ENCODE measurements at places on chromosomes 3 and 15. TPM values are rescaled to one million over a fixed set of nuclear protein-coding genes. Genes with fewer than 3 reads are reported as not detected.
A peak's percentile ranks its signal among the peaks of the same experiment; 100 is the strongest.

- H3K27ac ChIP-seq, result peak overlapping the region; percentile 71
- H3K4me1 ChIP-seq, result peaks cover 34% of the 10 kb centered on the region
- no peak for DNase-seq
- H3K27me3 ChIP-seq, result no peaks in the 10 kb centered on the region
- peak overlapping the region; percentile 100 for H3K4me3 ChIP-seq
These were observed 1.8 kb downstream of the NUSAP1 start for GRCh38 chr15:41334293-41335120.

Gene HES1
- total RNA-seq, result 5.0 TPM

GRCh38 chr15:60340207-60340921 lies 57.4 kb downstream of the ANXA2 start:
- no peak overlapping the region for H3K4me3 ChIP-seq
- H3K4me1 ChIP-seq, result no peaks in the 10 kb centered on the region
- no peak overlapping the region for H3K27ac ChIP-seq

DNA sequence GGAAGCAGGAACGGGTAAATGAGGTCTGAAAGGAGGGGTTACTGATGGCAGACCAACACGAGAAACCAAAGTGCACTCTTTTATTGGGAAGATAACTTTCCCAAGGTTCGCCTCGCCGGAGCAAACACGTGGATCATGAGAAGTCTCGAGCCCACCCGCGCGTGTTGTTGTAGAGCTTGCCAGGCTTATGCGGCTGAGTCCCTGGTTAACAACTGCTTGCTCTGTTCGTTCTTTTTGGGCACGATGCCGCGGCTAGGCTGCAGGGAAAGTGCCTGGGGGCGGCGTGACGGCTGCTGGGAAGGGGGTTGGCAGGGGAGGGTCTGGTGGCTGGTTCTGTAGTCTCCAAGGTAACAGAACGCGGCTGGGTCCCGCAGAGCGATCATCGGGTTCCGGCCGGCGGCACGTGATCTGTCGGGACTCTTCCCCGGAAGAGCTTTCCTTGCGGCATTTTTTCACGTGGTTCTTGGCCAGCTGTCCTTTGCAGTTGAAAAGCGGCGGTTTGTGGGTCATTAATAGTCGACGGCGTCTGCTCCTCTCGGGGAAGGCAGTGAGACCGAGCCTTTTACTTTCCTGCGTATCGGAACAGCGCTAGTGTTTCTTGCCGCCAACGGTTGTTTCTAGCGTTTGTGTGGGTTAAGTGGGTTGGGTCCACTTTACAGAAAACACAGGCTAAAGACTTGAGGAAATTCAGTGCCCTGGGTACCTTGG lies 1.5 kb downstream of the MGA start:
- H3K4me3 ChIP-seq, result peak overlapping the region; percentile 91
- peak overlapping the region; percentile 91 for H3K27ac ChIP-seq
- H3K4me1 ChIP-seq, result peaks cover 56% of the 10 kb centered on the region
- DNase-seq, result peak; percentile 64
- no peaks in the 10 kb centered on the region for H3K27me3 ChIP-seq

DNA sequence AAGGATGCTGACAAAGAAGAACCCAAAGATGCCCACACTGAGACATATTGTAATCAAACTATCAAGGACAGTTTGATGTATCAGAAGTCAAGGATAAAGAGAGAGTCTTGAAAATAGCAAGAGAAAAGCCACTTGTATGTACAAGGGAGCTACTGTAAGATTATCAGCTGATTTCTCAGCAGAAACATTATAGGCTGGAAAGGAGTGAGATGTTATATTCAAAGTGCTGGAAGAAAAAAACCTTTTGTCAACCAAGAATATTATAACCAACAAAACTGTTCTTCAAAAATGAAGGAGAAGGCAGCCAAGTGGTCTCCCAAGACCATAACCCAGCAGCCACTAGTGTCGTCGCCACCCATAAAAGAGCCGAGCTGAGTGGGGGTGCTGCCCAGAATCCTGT lies 93.2 kb downstream of the KLF13 start:
- no peak overlapping the region for H3K4me3 ChIP-seq
- no peak for DNase-seq
- H3K27ac ChIP-seq, result no peak overlapping the region
- H3K27me3 ChIP-seq, result no peaks in the 10 kb centered on the region
- H3K4me1 ChIP-seq, result no peaks in the 10 kb centered on the region

DNA sequence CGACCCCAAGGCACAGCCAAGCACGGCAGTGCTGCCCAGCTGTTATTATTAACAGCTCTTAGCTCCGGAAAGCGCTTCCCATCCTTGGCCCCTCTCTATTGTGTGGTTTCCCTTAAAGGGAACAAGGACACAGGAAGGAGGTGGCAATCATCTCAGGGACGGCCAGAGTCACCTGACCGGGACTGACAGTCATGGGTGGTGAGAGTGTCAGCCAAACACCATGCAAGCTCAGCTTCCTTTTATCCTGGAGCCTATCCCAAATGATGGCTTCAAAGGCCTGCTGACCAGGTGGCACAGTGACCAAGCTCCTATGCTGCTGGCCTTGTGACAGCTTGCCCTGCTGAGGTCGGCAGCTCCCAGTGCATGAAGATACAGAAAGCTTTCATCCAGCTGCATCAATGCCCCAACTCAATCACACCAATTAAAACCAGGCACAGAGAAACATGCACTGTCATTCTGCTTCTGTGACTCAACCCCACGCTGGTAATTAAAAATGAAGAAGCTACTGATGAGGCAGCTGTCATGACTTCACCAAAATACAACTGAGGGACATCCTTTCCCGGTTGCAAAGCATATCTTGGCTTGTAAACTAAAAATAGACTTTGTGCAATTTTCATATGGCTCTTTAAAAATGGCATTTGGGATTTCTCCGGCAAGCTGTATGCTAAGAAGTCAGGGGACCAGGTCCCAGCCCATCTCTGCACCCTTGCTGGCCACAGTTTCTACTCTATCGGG lies 34.0 kb downstream of the PCSK6 start:
- DNase-seq, result no peak
- H3K4me3 ChIP-seq, result no peak overlapping the region
- no peak overlapping the region for H3K27ac ChIP-seq
- H3K4me1 ChIP-seq, result peaks cover 10% of the 10 kb centered on the region

DNA sequence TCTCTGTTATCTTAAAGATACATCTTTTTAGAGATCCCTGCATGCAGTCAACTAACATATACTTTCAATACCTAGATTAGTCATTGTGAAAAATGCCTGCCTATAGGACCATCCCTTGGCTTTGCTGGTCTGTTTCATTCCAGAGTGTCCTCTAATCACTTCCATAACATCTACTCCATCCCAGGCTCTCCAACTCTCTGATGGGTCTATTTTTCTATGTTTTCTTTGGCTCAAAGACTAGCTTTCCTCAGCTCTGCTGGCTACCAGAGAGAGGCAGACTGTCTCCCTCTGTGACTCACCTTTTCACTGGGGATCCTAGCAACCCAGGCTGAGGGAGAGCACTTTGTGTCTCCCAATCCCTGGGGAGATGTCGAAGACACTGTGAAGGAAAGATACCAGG lies 547.7 kb upstream of the MCTP2 start:
- no peaks in the 10 kb centered on the region for H3K4me1 ChIP-seq
- no peaks in the 10 kb centered on the region for H3K36me3 ChIP-seq
- H3K4me3 ChIP-seq, result no peak overlapping the region
- no peaks in the 10 kb centered on the region for H3K27me3 ChIP-seq
- no peak overlapping the region for H3K27ac ChIP-seq
- no peak for DNase-seq

Gene RRP9
- 30.7 TPM for total RNA-seq

Gene SLC9C1
- total RNA-seq, result 0.24 TPM

Gene BFSP2
- 1.3 TPM for total RNA-seq

Gene LEKR1
- total RNA-seq, result 2.9 TPM

- H3K27ac ChIP-seq, result no peak overlapping the region
- no peaks in the 10 kb centered on the region for H3K36me3 ChIP-seq
- no peaks in the 10 kb centered on the region for H3K27me3 ChIP-seq
- peaks cover 1% of the 10 kb centered on the region for H3K4me1 ChIP-seq
- DNase-seq, result no peak
These were observed 490.0 kb upstream of the TBL1XR1 start for GRCh38 chr3:177687291-177687690.

DNA sequence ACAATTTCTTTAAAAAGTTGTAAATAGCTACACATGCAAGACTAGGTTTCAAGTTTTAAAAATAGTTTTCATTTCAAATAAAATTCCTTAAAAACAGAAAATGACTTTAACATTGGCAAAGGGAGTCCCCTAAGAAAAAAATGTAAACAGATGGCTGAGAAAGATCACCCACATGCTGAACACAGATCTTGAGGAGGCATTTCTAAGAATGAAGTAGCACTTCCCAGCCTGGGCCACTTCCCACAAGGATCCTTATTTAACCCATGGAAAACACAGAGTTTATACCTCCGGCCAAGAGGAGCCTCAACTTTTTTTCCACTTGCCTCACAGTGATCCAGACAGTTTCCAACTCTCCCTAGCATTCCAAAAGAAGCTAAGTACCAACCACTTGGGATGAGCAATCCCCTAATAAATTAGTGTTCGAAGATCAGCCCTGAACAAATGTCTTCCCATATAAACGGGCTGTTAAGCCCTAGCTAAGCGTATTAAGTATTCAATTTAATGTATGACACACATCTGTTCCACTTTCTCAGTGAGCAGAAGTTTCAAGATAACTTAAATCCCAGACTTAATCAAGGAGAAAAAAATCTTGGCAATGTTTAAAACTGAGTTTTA lies 61.4 kb downstream of the GADL1 start:
- no peak overlapping the region for H3K4me3 ChIP-seq
- no peak for DNase-seq
- no peak overlapping the region for H3K27ac ChIP-seq
- H3K36me3 ChIP-seq, result no peaks in the 10 kb centered on the region

Gene GUCA1C
- total RNA-seq, result not detected

DNA sequence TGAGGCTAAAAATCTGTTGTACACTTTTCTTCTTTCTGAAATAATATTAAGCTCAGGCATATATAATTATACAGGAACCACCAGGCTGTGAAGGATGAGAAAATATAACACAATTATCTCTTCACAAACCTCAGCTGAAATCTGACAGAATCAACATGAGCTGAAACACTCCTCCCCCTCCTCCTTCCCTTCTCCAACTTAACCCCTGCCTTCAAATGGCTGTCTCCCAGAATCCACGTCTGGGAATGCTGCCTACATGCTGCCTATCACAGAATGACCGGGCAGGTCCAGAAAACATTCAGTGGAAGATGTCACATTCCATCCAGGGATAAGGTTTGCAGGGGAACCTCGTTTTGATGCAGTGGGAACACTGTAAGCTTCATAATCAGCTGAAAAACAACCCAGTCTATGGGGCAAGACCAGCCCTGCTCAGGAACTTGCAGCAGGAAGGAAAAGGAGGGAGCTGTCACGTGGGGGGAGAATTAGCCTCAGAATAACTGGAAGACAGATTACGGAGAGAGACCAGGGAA lies 44.0 kb upstream of the SEMA6D start:
- H3K4me3 ChIP-seq, result no peak overlapping the region
- no peak overlapping the region for H3K27ac ChIP-seq
- H3K4me1 ChIP-seq, result no peaks in the 10 kb centered on the region
- no peak for DNase-seq
- H3K36me3 ChIP-seq, result no peaks in the 10 kb centered on the region

DNA sequence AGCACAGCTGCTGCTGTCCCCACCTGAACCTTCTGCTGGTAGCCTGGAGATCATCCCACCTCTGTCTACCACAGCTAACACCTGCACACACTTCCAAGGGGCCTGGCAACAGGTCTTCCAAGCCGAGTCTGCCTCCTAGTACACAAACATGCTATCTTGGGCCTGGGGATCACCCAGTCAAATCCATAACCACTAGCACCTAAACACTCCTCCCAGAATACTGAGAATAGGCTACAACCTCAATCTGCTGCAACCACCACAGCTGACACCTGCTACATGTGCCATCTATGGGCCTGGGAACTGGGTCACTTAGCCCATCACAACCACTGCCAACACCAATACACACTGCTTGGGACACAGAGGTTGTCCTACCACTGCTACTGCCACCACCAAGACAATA lies 362.8 kb upstream of the ARPP21 start:
- H3K27ac ChIP-seq, result no peak overlapping the region
- no peak for DNase-seq
- no peaks in the 10 kb centered on the region for H3K36me3 ChIP-seq
- H3K27me3 ChIP-seq, result no peaks in the 10 kb centered on the region
- H3K4me1 ChIP-seq, result no peaks in the 10 kb centered on the region

Gene ADGRG7
- total RNA-seq, result not detected

DNA sequence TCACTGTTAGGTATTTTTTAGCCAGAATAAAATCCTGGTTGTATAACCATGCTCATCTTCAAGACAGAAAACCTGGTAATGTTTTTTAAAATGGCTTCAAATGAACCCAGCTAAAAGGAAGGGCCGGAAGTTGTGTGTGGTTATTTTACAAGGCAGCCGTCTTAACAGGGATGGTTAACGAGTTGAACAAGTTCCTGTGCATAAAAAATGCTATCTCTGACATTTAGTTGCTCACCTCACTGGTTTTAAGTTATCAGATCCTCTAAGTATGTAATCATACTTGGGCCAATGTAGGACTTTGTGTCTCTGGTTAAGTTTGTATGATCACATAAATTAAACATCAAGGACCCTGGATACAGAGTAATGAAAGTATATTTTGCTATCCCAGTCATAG lies 2.1 kb downstream of the ATP11B start:
- H3K4me3 ChIP-seq, result peak overlapping the region; percentile 93
- no peaks in the 10 kb centered on the region for H3K27me3 ChIP-seq
- no peak for DNase-seq
- peaks cover 42% of the 10 kb centered on the region for H3K4me1 ChIP-seq

GRCh38 chr3:101177577-101177976 lies 142.8 kb downstream of the IMPG2 start:
- peaks cover 3% of the 10 kb centered on the region for H3K27me3 ChIP-seq
- no peak overlapping the region for H3K4me3 ChIP-seq
- no peaks in the 10 kb centered on the region for H3K4me1 ChIP-seq
- no peaks in the 10 kb centered on the region for H3K36me3 ChIP-seq
- no peak overlapping the region for H3K27ac ChIP-seq

Gene REC114
- not detected for total RNA-seq

- no peaks in the 10 kb centered on the region for H3K4me1 ChIP-seq
- no peak overlapping the region for H3K4me3 ChIP-seq
- no peaks in the 10 kb centered on the region for H3K36me3 ChIP-seq
These were observed 731.4 kb downstream of the PLOD2 start for GRCh38 chr3:145429546-145429945.

- peaks cover 17% of the 10 kb centered on the region for H3K4me1 ChIP-seq
- peak overlapping the region; percentile 95 for H3K27ac ChIP-seq
- DNase-seq, result no peak
- peak overlapping the region; percentile 94 for H3K4me3 ChIP-seq
- peaks cover 15% of the 10 kb centered on the region for H3K36me3 ChIP-seq
These were observed 568 bp upstream of the NEK4 start for GRCh38 chr3:52771334-52771681.

Gene OR5K2
- total RNA-seq, result not detected

Gene RGMA
- not detected for total RNA-seq

Gene TUSC7
- not detected for total RNA-seq
